Stimulated activated CD4-positive, alpha-beta T cell treated with anti-CD3 and anti-CD28 coated beads, Interleukin-15, amount 100 ng/mL, for 1 hour (primary cell): ENCODE measurements at places on chromosomes 6 and 20.

- no peak for DNase-seq
These were observed 662.6 kb downstream of the RFPL4B start for GRCh38 chr6:113009682-113010081.

DNA sequence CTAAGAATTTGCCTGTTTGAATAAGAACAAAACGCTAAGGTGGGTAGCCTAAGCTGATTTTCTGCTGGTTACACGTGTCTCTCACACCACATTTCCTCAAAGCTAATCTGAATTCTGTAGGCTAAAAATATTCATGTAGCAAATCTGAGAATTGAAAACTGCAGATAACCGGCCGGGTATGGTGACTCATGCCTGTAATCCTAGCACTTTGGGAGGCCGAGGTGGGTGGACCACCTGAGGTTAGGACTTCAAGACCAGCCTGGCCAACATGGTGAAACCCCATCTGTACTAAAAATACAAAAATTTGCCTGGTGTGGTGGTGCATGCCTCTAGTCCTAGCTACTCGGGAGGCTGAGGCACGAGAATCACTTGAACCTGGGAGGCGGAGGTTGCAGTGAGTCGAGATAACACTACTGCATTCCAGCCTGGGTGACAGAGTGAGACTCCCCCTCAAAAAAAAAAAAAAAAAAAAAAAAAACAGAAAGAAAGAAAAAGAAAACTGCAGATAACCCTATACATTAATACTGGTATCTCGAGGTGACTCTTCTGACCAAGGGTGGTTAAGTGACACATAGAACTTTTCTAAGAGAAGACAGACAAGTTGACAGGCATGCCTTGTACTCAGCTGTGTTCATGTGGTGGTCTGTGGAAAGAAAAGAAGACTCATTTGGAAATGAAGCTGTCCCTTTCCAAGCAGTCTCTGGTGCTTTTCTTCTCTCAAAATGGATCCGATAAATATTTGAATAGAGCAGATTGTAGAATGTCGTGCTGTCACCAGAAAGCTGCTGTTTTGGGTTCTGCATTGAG lies 24.7 kb upstream of the ASXL1 start:
- no peak for DNase-seq

- DNase-seq = no peak
These were observed 42.8 kb downstream of the MAP3K7 start for GRCh38 chr6:90544081-90544480.

- no peak for DNase-seq
These were observed 164.5 kb downstream of the CD83 start for GRCh38 chr6:14281811-14282660.

DNA sequence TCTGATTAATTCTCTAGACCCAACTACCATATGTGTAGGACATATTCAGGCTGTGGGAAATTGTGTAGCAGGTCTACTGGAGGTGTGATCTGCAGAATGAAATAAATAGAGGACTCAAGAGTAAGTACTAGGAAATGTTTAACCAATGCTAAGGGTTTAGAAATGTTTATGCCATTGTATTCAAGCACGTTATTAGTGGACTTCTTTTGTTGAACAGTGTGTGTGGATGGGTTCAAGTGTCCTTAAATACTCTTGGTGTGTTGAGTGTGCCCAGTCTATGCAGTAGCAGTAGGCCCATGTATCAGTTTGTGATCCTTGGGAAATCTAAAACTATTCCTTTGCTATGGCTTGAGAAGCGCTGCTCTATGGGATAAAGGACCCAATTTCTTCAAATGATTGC lies 112.1 kb downstream of the FARS2 start:
- no peak for DNase-seq

- no peak for DNase-seq
These were observed 9.3 kb upstream of the NEDD9 start for GRCh38 chr6:11241793-11242201.

GRCh38 chr6:157649311-157650260 lies 173.5 kb upstream of the SNX9 start:
- DNase-seq = no peak

DNA sequence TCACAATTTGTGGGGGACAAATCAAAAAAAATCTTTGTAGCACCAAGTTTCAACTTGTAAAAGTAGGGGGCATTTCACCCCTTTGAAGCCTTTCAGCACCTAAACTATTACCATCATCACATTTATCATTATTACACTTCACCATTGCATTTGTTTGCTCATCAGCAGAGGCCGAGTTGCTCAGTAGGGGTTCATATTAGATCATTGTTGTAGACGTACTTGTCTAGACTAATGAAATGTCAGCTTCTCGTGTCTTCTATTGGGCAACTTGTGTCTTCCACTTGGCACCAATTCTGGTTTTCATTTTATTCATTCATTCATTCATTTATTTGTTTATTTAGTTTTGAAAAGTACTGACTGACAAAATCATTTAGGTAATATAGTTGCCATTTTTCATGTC lies 338.3 kb upstream of the KCNQ5 start:
- no peak for DNase-seq

DNA sequence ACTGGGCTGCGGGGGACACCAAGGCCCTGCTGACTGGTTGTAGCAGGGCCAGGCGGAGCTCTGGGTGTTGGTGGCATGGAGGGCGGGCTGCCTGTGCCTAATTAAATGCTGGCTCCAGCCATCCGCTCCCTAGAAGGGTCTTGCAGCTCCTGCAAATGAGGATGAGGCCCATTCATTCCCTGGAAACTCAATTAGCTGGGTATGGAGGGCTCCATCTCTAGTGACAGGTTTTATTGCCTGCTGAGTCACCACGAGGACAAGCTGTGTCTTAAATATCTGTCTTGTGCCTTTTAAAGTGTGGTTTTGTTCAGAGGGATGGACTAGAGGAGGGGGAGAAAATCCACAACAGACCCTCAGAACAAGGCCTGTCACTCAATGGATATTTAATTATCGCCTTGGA lies 60.9 kb downstream of the SULF2 start:
- no peak for DNase-seq

GRCh38 chr6:138857775-138858174 lies 61.9 kb downstream of the ECT2L start:
- DNase-seq = no peak

GRCh38 chr20:43431134-43431519 lies 26.6 kb upstream of the SRSF6 start:
- DNase-seq = no peak

- DNase-seq = no peak
These were observed 92.8 kb downstream of the PTPRT start for GRCh38 chr20:43096931-43097260.

DNA sequence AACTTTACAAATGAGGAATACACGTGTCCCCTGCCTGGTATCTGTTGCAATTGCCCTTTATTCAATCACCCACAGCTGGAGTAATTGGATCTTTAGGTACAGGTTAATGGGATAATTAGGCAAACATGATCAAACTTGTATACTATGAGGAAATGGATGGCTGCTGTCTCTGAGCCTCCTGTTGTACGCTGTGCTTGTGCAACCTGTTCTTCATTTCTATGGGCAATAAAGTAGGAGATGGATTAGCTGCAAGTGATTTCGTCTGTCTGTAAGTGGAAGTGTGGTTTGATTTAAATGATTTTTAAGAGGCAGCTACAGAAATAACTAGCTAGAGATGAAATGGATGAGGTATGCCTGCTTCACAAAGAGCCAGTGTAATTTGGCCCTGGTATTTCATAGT lies 474.1 kb downstream of the RNF144B start:
- DNase-seq = no peak

GRCh38 chr6:296151-297122 lies 4.2 kb downstream of the DUSP22 start:
- DNase-seq = no peak

- DNase-seq = no peak
These were observed 3.1 kb upstream of the LAMA5 start for GRCh38 chr20:62370115-62370806.

GRCh38 chr20:54097236-54097529 lies 26.8 kb upstream of the BCAS1 start:
- no peak for DNase-seq

- DNase-seq = peak; percentile 68
These were observed 3.0 kb upstream of the FOXO3 start for GRCh38 chr6:108557494-108558371.

- no peak for DNase-seq
These were observed 112.9 kb upstream of the BTN3A2 start for GRCh38 chr6:26252077-26252472.

DNA sequence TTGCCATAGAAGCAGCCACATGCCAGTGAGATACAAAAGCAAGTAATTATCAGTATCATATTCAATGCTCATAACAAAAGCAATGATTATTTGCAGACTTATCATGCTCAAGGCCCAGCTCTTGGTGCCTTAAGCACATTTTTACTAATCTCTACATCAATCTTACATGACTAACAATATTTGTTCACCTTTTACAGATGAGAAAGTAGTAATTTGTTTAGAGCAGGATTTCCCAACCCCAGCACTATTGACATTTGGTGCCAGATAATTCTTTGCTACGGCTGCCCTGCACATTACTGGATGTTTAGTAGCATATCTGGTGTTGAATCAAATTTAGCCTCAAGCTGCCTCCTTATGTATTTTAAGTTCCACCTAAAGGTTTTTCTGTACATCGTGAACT lies 19.0 kb upstream of the DOK5 start:
- DNase-seq = no peak

- no peak for DNase-seq
These were observed 207.3 kb downstream of the GMDS start for GRCh38 chr6:2038092-2038491.

- no peak for DNase-seq
These were observed 51.9 kb downstream of the STXBP5 start for GRCh38 chr6:147255948-147256674.

DNA sequence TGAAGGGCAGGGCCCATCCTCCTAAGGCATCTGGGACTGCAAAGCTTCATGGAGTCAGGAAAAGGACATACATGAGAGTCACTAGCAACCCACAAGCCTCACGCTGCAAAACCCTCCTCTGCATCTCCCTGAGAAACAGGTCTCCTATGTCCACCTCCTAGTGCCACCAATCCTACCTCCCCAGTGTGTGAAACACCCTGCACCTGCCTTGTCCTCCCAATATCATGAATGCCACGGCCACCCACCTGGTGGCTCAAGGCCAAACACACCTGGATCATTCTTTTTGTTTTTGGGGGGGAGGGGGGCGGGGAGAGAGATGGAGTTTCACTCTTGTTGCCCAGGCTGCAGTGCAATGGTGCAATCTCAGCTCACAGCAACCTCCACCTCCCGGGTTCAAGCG lies 90.5 kb downstream of the ZMYND8 start:
- DNase-seq = no peak

- no peak for DNase-seq
These were observed 2.7 kb downstream of the ID1 start for GRCh38 chr20:31607640-31608250.

DNA sequence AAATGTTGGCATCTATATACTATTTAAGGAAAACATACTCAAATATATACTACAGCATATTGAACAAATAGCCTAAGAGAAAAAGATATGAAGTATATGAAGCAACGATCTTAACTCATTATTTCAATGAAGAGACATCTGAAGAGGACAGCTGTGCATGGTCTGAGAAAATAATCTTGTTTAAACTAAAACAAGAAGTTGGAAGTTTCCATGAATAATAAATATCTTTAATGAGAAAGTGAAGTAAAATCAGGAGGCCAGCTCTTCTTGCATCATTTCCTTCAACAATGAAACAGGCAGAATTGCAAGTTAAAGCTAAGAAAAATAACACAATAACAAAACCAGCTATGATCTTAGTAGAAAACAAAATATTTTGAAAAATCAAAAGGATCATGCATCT lies 1265.4 kb upstream of the MAP3K7 start:
- no peak for DNase-seq

DNA sequence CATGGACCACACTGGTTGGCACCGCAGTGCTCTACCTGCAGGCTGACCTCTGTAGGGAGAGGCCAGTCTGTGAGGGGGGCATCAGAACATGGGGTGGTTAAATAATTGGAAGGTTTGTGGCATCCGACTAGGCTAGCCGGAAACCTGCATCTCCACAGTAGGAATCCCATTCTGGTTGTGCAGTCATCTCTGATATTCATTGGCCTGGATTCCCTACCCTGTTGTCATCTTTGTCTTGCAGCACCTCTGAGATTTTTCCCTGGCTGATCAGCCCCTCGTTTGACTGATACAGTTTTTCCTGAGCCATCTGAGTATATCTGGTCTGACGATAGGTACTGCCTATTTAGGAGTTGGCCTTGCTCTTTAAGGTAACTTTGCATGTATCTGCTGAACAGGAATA lies 259.4 kb downstream of the TMEM242 start:
- DNase-seq = no peak

DNA sequence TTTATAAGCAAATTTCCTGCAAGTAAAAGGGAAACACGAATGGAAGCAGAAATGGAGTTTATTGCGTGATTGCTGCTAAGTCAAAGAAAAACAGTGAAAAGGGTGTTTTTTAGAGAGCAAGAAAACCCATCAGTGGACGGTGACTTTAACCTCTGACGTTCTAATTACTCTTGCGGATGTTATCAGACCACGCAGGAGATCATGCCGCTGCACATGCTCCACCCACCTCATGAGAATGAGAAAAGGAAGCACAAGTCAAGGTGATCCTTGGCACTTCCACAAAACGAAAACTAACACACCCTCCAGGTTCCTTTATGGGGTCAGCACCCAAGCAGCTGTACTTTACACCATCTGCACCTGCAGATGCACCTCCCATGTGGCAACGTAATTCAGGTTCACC lies 45.0 kb downstream of the LYRM4 start:
- DNase-seq = no peak

GRCh38 chr6:131281471-131282270 lies 146.4 kb downstream of the AKAP7 start:
- peak; percentile 22 for DNase-seq

DNA sequence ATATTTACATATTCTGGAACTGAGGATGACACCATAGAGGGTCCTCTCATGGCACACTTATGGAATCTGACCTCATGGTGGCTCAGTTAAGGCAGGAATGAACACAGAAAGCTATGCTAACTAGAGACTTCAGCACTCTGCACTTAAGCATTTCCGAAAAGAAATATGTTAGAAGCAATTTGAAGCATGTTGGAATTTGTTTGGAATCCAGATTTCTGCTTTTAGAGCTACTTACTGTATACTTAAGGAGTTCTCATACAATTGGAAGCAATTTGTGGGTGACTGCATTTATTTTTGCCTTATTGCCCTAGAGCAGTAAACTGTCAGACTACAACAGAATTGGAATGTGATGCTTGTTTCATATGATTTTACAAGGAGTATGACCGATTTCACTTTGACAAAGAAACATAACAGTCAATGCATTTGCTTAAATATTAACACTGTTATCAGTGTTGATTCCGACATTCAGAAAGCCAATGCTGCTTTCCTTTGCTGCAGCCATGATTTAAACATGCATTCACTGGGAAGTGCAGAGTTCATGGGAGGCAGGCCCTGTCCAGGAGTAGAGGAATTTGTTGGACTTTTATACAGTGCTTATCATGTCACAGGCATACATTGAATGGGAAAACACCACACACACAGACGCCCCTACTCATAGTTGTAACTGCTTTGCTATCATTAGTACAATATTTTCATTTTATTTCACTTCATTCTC lies 244.4 kb downstream of the SAMD5 start:
- DNase-seq = no peak
